ENCODE measurements at places on chromosomes 13 and 19.

- DNase-seq, result peak; percentile 13
Observed at GRCh38 chr19:38617764-38618589, at the start of gene MAP4K1. Gene MAP4K1 (minus strand): TSS chr19:38617953. CDS start chr19:38617895, 58 bp downstream.

DNA sequence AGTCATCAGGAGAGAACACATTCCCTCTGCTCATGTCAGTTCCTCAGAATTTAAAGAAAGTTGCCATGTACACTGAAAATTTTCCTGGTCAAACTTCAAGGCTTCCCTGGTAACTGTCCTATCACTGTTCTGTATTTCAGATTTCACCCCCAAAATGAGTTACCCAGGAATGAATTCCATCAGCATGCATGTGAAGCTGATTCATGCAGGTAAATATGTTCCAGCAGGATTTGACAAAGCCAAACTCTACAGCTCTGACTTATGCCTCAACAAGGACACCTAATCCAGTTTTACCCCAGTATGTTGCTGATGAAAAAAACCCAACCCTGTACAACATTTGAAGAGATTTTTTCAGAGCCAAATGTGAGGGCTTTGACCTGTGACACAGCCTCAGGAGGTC, 21.5 kb downstream of the LIG4 start:
- DNase-seq, result no peak

- DNase-seq, result peak; percentile 97
Observed at GRCh38 chr19:3343619-3344502, 22.5 kb upstream of the NFIC start.

DNA sequence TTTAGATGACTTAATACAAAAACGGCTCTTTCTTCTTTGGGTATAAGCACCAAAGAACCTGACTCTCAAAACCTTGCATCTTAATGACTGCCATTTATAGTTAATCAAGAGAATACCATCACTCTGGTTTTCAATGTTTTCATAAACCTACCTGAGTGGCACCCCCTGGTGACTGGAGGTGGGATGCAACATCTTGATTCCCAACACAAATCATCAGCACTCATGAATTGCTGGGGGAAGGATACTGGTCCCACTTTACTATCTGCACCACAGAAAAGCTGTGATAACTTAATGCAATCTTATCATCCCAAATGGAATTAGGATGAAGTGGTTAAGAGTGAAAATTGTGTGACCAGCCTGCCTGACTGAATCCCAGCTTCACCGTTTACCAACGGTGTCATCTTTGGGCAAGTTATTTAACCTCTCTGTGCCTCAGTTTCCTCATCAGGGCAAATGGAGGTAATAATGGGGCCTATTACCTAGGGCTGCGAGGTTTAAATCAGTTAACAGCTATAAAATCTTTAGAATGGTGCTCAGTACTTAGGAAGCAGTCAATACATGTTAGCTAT, 366.4 kb downstream of the KLF12 start:
- DNase-seq, result peak; percentile 16

- no peak for DNase-seq
Observed at GRCh38 chr13:104431895-104432294, 1365.7 kb upstream of the SLC10A2 start.

- DNase-seq, result no peak
Observed at GRCh38 chr13:96403651-96404050, 313.7 kb downstream of the HS6ST3 start.

- DNase-seq, result no peak
Observed at GRCh38 chr13:94387047-94387446, 92.4 kb downstream of the DCT start.

DNA sequence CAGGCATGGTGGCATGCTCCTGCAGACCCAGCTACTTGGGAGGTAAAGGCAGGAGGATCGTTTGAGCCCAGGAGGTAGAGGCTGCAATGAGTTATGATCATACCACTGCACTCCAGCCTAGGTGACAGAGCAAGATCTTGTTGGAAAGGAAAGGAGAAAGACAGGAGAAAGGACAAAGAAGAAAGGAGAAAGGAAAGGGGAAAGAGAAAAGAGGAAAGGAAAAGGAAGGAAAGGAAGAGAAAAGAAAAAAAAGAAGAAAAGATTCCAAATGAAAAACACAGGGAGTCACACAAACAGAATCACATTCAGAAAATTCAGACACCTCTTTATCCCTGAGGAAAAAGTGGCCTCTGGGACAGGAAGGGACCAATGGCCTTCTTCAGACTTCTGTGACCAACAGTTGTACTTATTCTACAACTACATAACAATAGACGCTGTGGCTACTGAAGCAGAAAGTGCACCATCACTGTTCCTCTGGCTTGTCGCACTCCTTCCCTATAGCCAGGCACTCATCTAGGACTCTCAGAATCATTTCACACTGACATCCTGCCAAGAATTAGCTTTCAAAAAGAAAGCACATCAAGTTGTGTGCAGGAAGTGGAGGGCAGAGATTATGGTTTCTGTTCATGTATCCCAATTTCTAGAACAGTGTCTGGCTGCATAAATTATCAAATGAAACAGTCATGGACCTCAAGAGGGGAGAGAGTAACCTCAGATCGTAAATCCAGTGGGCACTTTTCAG, 5.9 kb downstream of the MTMR6 start:
- no peak for DNase-seq

GRCh38 chr19:49520705-49521319, 7.0 kb upstream of the RCN3 start:
- no peak for DNase-seq

DNA sequence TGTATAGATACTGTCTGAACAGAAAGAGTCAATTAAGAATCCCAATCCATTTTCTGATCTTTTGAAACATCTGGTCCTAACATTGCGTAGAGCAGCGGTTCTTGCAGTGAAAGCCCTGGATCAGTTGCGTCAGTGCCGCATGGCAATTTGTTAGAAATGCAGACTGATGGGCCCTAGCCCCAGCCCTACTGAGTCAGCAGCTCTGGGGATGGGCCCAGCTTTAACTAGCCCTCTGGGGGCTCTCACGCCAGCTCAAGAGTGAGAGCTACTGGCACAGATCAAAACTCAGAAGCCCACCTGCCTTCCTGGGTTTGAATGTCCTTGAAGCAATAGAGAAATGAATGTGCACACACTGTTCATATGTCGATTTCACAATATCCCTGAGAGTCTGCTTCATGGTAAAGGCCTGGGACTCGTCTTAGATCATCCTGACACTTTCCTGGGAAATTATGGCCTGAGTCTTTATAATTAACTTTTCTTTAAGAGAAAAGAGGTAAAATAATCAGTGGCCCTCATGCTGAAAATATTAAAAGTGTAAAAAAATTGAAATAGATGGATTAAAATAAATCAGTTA, 206.8 kb upstream of the TMTC4 start:
- no peak for DNase-seq

- DNase-seq, result no peak
Observed at GRCh38 chr13:50599927-50600326, 243.6 kb downstream of the DLEU7 start.

GRCh38 chr19:12521996-12522395, 29.3 kb downstream of the ZNF564 start:
- no peak for DNase-seq

All from MCF 10A (cell line).